Stimulated activated CD4-positive, alpha-beta T cell treated with anti-CD3 and anti-CD28 coated beads, Interleukin-2, amount 100 ng/mL, for 4 hours (primary cell): ENCODE measurements at places on chromosomes 2 and 18.

- DNase-seq = no peak
These were observed 91.0 kb downstream of the ICA1L start for GRCh38 chr2:202780514-202781021.

GRCh38 chr2:213001297-213001910, 150.0 kb downstream of the IKZF2 start:
- no peak for DNase-seq

DNA sequence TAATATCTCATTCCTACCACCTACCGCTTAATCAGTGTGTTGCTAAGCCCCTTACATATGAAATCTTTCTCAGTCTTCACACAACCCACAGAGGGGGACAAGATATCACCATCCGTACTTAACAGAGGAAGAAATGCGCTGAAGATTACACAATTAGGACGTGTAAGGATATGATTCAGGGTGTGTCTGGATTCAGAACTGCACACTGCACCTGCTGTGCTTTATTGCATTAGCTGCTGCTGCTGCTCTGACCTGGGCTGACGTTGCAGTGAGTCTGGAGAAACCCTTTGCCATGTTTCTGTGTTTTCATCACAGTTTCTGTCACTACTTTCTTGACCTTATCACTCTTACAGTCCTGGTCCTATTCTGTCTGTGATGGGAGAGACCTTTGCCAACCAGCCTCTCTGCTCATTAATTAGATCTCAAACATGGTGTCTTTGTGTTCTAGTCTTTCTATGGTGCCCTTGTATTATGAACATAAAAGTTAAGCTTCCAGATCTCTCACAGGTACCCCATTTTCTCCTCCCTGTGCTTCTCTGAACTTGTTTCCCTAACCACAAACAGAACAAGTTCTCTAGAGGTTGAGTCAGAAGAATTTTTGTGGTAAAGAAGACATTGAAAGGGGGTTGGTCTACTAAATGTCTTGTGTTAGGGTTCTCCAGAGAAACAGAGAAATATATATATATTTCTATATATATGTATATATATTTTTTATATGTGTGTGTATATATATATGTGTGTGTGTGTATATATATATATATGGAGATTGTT, 92.9 kb upstream of the CYP1B1 start:
- no peak for DNase-seq

DNA sequence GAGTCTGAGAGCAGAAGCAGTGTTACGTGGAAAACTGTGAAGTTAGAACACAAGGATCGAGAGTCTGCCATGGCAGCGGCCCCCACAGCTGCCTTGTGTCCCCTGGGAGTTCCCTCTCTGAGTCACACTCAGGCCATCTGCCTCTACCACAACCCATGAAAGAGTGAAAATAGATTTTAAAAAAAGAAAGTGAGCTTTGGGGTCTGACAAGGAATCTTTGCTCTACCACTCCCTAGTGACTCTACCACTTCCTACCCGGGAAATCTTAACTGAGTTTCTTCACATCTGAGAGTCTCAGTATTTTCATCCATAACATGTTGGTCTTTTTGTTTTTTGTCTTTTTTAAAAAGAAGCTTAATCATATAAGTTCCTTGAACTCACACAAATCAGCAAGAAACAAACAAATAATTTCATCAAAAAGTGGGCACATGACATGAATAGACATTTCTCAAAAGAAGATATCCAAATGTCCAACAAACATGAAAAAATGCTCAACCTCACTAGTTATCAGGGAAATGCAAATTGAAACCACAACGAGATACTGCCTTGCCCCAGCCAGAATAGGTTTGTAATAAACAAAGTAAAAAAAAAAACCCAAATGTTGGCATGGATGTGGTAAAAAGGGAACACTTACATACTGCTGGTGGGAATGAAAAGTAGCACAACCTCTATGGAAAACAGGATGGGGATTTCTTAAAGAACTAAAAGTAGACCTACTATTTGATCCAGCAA, 2.4 kb upstream of the MSGN1 start:
- DNase-seq = no peak

DNA sequence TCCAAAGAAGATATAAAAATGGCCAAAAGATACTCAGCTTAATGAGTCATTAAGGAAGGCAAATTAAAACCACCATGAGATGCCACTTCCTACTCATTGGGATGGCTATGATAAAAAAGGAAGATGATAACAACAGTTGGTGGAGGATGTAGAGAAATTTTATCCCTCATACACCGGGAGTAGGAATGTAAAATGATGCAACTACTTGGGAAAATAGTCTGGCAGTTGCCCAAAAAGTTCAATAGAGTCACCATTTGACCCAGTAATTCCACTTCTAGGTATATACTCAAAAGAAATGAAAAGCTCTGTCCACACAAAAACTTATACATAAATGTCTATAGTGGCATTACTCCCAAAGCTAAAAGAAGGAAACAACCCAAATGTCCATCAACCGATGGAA, 10.1 kb upstream of the SULT1C2 start:
- DNase-seq = no peak

GRCh38 chr2:26735097-26735496, 29.0 kb upstream of the SLC35F6 start:
- DNase-seq = no peak

GRCh38 chr2:59868981-59869380, 684.5 kb downstream of the BCL11A start:
- DNase-seq = no peak

DNA sequence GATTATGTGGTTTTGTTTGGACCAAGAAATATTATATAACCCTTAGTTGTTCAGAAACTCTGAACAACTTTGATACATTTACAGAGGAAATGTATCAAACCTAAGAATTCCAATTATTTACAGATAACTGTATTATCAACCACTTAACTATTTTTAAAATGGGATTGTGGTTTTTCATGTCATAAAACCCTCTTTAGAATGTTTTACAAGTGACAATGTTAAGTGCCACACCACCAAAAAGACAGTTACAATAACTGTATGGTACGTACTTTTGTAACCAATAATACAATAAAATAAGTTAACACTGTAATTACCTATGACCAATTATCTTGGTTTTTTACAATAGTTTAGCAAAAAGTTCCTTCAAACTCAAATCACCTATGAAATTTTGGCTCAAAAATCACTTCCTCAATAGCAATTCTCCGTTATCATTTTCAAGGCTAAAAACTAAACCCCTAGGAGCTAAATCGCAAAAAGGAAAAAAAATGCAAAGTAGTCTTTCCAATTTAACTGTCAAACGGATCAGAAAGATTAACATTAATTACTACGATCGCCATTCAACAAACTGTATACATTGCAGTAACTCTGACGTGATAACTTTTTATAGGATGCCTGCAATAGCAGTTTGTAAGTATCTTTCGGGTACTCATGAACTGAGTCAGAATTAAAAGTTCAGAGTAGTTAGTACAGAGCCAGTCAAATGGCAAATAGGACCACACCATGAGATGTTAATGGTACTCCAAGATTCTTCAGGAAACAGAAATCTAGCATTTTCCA, 1.5 kb downstream of the ROCK1 start:
- no peak for DNase-seq

GRCh38 chr2:82234283-82234874, 1929.8 kb upstream of the LRRTM1 start:
- DNase-seq = no peak

- DNase-seq = no peak
These were observed 258.5 kb downstream of the PTGR3 start for GRCh38 chr18:74950479-74950878.

GRCh38 chr2:40160751-40161218, 291.1 kb downstream of the SLC8A1 start:
- no peak for DNase-seq

DNA sequence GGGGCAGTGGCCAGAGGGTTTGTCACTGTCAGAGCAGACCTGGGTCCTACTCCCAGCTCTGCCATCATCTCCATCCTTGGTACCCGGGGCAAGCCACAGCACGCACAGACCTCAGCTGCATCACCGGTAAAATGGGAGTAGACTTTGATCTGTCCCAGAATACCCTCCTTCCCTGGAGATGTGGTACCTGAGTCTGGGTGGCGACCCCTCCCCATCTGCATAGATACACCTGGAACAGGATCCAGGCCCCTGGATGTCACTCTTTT, 64.0 kb downstream of the ZFP36L2 start:
- no peak for DNase-seq

GRCh38 chr2:37865640-37866039, 59.4 kb upstream of the RMDN2 start:
- no peak for DNase-seq

DNA sequence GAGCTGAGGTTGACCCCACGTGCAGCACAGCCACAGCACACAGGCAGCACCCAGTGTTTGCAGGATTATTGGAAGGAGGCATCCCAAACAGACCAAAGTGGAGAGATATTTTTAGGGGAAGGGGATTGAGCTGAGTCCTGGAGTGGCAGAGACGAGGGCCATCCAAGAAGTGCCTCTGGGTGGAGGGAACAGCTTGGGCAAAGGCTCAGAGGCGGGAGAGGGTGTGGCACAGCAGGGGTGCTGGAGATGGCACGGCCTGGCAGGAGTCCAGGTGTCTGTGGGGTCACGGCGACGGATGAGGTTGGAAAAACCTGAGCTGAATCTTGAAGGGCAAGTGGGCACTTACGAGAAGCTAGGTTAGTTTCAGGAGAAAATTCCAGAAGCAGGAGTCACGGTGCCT, 60.6 kb downstream of the INHBB start:
- DNase-seq = no peak

DNA sequence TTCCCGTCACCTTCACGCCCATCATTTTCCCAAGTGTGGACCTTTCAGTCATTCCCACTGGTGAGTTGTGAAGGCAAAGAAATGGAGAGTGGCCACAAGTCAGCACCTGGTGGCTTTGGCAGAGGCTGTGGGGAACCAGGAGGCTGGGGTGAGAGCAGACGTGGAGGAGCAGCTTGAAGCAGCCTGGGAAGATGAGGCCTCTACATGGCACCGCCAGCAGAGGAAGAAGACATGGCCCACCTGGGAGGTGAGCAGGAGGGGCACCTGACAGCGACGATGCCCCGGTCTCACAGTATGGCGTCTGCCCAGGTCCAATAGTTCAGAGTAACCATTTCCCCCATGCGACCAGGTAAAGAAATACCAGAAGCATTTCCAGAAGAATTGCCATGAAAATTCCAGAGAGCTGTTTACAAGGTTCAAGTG, 69.0 kb downstream of the TPO start:
- DNase-seq = no peak

DNA sequence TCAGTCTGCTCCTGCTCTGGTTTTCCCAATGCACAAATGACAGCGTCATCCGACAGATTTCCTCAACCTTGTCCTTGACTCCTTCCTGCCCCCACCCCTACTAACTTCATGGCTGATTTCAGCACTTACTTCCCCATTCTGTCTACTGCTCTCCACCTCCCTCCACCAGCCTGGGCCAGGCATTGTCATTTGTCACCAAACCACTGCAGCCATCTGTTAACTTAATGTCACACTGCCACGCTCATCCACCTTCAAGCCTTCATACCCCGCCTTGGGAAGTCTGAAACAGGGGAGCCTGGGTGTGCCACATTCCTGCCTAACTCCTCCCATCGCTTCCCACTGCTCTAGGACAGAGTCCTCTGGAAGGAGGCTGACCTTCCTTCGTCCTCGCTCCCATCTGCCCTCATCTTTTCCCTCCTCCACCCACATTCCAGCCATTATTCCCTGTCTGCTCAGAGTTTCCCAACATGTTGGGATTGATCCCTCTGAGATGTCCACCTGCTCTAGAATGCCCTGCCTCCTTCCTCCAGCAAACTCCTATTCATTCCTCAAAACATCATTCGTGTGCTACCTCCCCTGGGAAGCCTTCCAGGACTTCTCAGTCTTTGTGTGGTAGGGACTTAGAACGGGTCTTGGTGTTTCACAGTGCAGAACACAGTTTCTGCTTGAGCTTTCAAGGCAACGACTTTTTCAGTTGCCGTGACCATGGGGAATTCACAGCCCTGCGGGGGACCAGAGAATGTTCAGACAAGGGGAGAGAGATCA, 42.2 kb upstream of the SMAD7 start:
- DNase-seq = no peak
